Kidney epithelial cell (primary cell): ENCODE measurements at places on chromosomes 12 and 14.

DNA sequence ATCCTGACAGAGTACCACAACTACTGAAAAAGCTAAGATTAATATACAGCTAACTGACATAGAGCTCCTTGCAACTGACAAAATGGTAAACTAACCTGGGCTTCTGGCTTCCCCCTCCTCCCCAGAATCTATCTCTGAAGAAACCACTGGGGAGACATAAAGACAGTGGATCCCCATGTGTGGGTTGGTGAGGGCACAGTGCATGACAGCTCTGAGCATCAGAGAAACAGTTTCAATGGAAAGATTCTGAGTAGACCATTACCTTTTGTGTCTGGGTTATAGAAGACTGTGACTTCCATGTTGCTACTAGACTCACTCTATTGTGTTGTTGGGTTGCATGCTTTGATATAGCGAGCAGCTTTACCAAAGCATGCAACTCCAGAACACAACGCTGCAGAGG is 247.4 kb downstream of the EFCAB11 start:
- DNase-seq = no peak

GRCh38 chr12:123532019-123532418 is 1.5 kb downstream of the RILPL1 start:
- DNase-seq = no peak

- peak; percentile 90 for DNase-seq
Measured at GRCh38 chr12:47277972-47278448, 198.3 kb upstream of the AMIGO2 start.

DNA sequence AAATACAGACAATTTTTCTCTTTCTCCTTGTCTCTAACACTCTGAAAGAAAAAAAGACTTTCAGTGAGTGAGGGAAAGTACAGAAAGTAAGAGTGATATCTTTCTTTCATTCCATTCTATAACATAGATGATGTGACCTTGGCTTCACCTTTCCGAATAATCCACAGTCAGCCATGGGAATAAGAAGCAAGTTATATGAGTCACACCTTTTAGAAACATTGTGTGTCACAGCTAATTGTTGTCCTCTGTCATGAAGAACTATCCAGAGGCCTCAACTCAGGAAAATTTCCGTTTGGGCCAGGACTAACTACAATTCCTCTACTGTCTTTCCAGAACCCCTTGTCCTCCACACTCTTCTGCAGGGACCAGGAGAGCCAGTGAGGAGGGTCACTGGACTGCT is 209.7 kb upstream of the FAR2 start:
- DNase-seq = no peak

DNA sequence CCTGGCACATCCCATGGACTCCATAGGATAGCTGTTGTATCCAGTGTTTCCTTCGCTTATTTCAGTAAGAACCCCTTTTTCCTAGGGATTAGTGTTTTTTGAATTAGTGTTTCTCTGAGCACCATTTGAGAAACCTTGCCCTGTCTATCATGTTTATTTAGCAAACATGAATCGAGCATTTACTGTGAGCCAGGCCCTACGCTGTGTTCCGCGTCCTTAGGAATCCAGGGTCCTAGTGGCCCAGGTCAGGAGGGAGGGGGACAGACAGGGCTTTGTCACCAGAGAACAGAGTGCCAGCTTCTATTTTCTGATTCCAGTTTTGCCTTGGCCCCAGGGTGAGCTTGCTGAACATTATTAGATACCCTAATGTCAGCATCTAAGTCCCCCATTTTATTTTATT is 2.5 kb downstream of the TEAD4 start:
- no peak for DNase-seq

DNA sequence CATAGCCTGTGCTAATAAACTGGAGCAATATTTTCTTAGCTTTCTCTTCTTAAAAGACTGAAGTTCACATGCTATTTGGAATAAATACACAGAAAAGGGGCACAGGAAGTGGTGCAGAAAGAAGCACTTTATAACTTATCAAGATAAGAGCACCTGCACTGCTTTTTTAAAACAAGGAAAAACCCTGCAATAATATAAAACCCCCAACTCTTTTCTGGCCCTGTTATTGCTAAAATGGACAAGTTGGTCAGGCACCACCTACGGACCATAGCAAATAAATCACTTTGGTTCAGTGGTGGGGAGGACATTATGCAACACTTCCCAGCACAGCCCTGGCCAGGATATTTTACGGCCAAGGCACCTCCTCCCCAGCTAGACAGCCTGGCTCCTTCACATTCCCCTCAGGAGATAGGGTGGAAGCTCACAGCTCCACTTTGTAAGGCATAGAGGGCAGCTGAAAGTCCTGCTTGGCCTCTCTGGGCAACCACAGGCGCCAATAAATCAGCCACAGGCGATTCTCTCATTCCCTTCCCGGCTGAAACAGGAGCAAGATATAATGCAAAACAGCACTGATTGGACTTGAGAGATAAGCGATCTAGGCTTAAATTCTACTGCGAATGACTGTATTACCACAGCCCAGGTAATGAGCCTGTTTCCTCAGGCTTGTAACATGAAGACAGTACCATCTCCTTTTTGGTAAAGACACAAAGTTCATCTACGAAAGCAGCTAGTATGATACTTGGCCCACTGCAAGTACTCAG is 2.0 kb downstream of the ZBTB25 start:
- no peak for DNase-seq

GRCh38 chr14:104334424-104335161 is 196.2 kb downstream of the KIF26A start:
- no peak for DNase-seq

DNA sequence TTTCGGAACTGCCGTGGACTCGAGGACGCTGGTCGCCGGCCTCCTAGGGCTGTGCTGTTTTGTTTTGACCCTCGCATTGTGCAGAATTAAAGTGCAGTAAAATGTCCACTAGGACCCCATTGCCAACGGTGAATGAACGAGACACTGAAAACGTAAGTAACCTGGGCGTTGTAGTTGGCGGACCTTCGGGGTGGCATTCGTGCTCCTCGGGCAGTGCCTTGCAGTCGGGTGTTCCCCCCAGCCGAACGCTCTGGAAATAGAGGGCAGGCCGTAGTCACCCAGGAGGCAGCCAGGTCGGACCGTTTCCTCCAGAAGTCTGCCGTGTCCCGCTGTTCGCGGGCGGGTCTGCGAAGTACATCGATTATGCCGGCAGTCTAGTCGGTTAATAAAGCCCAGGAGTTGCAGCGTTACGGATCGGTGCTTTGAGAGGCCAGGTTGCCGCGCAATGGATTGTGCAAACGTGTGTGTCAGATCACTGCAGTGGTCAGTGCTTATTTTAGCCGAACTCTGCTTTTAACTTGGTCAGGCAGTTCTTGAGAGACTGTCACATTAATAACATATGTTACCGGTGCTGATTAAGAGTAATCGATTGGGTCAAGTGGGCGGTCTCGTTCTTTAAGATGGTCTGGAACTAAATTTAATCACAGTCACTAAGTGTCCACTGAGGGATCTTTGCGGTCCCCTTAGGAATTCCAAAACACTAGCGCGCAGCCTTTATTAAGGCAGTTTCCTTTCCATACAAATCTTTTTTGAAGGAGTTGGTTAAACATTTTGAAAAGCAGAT is 906 bp downstream of the MARK3 start:
- no peak for DNase-seq

DNA sequence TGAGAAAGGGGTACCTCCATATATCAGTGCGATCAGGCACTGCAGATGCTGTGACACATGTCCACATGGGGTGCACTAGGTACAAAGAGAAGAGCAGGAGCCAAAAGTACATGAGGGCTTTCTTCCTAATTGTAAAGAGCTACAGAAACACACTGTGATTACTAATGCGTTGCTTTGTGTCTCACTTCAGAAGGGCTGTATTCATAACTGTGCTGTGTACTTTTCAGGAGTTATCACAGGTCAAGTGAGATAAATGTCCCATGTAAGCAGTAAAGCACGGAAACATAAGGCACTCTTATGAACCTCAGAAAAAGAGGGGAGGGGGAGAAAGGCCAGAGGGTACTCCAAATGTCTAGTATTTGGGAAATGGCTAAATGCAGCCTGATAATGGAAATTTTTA is 10.6 kb downstream of the SPRING1 start:
- no peak for DNase-seq
